HL-60 (cell line): ENCODE measurements at places on chromosomes 1 and 21.
A peak's percentile ranks its signal among the peaks of the same experiment; 100 is the strongest.

DNA sequence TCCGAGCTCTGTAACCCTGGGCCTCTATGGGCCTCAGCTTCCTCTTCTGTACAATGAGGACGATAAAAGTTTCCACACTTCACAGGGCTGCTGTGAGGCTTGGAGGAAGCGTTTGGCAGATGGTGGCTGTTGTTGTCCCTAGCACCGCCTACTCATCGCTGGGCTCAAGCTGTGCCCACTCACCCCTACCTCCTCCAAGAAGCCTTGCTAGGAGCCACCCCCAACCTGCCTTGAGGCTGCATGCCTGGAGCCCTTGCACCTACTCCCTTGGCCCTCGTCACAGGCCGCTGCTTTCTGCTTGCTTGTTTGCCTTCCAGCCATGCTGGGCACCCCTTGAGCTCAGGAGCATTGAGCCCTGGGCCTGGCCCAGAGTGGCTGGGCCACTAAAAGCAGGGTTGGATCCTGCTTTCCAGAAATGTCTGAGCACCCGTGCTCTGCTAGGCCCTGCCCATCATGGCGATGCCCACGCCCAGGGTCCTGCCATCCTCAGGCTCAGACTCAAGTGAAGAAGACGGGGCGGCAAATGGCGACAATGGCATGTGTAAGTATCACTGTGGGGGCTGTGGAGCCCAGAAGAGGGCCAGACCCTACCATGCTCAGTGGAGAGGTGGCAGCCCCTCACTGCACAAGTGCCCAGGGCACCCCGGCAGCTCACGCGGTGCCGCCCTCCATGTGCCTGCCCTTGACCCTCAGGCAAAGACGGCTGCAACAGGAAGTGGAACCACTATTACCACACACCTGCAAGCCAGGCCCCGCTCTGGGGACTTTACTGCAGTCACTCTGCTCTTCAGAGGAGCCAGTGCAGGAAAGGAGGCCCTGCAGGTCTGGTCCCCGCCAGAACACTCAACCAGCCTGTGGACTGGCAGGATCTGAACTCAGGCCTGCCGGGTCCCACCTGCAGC, 9.5 kb downstream of the SH3BGRL3 start:
- peak; percentile 98 for DNase-seq

- DNase-seq: no peak
These were observed 182.3 kb upstream of the GALNT2 start for GRCh38 chr1:229884765-229885164.

DNA sequence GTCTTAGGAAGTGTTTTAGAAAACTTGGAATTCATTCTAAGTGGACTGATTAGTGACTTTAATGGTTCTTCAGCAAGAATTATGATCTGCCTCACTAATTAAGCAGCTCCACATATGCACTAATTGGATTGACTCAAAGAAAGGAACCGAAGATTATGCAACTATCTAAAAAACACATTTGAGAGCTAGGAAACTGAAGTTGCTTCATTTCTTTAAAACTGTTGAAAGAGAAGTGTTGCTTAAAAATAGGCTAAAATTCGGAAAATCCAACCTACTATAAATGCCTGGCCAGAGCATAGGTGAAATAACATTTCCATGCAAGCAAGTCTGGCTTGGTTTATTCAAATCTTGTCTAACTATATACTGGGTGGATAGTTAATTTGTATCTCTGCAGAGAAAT, 502.9 kb upstream of the ZRANB2 start:
- no peak for DNase-seq

GRCh38 chr1:27042670-27043069, 30.0 kb upstream of the TENT5B start:
- DNase-seq: no peak

- DNase-seq: no peak
These were observed 83.4 kb downstream of the SMYD2 start for GRCh38 chr1:214364386-214364785.

- DNase-seq: no peak
These were observed 13.9 kb downstream of the WNT2B start for GRCh38 chr1:112522621-112523020.

DNA sequence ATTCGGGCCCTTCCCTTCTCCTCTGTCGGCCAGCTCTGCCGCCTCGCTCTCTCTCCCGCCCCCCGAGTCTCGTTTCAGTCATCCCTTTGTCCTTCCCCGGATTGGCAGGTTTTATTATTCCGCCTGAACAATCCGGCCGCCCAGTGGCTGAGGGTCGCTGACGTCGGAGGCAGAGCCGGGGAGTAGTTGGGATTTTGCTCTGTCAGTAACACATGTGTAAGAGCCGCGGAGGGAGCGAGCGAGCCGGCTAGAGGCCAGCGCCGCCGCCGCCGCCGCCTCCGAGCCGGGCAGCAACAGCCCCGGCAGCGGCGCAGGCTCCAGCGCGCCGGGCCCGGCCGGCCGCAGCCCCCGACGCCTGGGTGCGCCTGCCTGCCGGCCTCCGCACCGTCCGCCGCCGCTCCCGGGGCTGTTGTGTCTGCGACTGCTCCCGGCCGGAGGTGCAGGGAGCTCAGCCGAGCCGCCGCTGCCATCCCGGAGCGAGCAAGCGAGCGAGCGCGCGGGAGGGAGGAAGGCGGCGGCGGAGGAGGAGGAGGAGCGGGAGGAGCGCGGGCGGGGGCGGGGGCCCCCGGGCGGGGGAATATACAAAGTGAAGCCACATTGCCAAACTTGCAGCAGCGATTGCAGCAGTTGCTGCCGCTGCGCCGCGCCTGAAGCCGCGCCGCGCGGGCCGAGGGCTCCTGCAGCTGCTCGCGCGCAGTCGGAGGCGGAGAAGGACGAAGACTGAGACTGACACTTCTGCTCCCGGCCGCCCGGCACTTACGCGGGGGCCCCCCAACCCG, at the start of gene LMO4:
LMO4 (plus strand) TSS at position 609 of the 779 bp plus-strand sequence. CDS start 3,136 bp downstream, outside the sequence.
- peak; percentile 80 for DNase-seq

GRCh38 chr1:231310391-231310934, 27.2 kb downstream of the EXOC8 start:
- DNase-seq: no peak

DNA sequence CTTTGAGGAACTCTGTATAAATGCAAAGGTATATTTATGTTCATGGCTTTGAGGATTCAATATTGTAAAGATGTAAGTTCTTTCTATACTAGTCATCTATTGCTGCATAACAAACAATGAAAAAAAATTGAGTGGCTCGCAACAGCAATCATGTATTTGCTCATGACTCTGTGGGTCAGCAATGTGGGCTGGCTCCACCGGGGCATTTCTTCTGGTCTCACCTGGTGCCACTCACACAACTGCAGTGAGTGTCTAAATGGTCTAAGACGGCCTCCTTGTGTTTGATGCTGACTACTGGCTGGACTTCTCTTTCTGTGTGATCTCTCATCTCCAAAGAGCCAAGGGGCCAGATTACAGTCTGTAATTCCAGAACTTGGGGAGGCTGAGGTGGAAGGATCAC, 45.1 kb upstream of the EXO1 start:
- no peak for DNase-seq

- no peak for DNase-seq
These were observed 22.1 kb upstream of the ACTA1 start for GRCh38 chr1:229456016-229456415.

DNA sequence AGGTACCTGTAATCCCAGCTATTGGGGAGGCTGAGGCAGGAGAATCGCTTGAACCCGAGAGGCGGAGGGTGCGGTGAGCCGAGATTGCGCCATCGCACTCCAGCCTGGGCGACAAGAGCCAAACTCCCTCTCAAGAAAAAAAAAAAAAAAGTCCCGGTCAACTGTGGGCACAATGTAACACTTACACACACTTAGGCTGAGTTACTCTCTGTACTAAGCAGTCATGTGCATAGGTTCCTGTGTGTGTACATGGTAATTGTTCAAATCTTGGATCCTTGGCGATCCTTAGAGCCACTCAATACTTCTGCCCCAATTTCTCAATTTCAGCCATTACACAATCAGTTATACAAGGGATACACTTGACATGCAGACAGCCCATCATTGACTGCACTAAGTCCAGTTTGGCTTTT, 11.6 kb downstream of the SDCCAG8 start:
- peak; percentile 70 for DNase-seq

DNA sequence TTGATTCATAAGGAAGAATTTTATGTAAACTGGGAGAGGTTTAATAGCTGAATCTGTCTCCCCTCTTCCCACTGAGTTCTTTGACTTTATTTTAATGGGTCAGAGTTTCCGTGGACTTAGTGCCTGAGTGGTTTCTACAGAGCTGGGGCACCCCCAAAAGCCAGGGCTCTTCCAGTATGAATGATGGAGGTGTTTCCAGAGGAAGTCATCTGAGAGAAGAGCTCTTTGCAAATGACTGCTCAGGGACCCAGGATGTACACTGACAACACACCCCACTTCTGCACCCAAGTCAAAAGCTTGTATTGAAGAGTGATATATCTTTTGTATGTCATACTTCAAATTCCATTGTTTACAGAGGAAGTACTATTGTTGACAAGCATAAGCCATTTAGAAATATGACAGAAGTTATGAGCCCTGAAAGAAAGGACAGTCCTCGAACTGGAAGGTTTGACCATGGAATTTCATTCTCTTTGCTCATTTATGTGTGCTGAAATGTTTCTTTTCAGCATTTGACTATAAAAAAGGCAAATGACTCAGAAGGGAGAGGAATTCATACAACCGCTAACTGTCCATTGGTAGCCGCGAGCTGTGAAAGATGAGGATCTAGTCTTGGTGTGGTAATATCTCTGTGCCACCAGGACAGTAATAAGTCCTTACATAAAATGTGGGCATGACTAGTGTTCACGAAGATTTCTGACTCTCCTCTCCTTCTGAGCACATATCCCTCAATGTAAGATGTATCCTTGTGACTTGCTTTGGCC, 25.4 kb upstream of the LMX1A start:
- DNase-seq: no peak

- DNase-seq: no peak
These were observed 25.2 kb downstream of the GPR137B start for GRCh38 chr1:236167578-236167977.

DNA sequence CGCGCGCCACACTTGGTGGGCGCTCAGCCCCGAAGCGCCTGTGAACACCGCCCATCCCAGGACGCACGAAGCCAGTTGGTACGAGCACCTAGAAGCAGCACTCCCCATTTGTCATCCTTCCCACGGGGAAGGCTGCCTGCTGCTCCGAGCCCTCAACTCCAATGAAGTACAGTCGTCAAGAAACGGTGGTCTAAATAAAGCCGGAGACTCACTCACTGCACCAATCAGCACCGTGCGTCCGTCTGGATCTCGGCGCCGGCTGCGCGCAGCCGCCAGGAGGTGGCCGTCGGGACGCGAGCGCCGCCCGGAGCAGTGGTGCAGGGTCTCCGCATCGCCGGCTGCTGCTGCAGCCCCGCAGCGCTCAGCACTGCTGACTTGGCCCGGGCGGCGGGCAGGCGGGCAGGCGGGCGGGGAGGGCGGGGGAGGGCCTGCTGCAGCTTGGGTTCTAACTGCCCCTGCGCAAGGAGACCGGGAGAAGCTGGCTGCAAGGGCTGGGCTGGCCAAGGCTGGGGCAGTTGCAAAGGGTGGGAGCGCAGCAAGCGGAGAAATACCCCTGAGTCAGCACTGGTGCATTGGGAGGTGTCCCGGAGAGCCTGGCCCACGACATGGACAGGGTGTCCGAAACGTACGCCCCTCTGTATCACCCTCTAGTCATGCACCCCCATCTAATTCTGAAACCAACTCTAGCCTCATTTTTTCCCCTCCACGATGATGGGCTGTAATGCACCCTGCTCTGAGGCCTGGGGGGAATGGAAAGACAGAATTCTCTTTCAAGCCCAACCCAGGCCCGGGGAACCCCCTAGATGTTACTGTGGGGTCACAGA, 35.8 kb upstream of the H6PD start:
- DNase-seq: no peak

DNA sequence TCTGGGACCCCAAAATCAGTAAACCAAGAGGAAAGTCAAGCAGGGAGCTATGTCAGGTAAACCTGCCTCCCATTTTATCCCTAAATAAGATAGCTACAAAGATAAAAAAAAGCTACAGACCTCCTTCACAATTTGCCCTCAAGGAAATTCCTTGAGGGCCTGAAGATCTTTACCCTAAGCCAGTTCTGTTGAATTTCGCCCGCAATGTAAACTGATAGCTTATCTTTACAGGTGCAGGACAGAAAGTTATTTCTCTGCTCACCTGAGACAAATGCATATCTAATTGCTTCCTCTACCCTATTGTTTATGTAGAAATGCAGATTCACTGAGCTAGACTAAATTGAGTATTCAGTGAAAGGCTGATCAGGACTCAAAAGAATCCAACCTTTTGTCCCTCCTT, 153.4 kb upstream of the CHRM3 start:
- DNase-seq: no peak

- DNase-seq: no peak
These were observed 76.4 kb upstream of the PRMT6 start for GRCh38 chr1:106980121-106980520.

DNA sequence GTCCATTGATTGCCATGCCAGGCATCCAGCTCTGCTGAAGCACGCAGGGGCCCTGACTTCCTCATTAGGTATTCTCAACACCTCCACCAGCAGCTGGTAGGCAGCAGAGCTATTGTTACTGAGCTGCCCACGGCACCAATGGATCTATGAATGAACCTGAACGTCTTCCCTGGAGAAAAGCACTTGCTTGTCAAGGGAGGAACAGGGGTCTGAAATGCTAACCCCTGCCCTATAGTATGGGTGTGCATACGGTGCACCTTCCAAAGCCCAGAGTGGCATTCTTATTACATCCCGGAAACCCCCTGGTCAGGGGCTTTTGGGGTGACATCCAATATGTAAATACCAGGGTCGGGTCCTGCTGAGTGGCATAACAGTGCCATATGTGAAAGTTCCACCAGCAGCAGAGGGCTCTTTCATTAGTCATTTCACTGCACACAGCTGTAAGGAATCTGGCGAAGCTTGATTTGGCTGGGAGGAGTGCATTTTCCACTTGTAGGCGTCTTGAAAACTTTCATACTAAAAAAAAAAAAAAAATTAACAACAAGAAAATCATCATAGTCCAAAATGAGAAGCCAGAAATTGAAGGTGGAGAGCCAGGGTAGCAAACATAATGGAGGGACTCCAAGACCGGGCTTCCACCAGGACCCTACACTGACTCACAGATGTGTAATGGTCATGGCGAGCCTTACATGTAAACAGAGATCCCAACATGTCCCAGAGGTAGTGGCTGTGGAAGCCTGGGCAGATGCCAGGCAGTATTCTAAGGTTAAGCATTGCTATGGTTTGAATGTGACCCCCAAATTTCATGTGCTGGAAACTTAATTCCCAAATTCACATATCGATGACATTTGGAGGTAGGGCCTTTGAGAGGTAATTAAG, 58.8 kb upstream of the PRDX6 start:
- no peak for DNase-seq

DNA sequence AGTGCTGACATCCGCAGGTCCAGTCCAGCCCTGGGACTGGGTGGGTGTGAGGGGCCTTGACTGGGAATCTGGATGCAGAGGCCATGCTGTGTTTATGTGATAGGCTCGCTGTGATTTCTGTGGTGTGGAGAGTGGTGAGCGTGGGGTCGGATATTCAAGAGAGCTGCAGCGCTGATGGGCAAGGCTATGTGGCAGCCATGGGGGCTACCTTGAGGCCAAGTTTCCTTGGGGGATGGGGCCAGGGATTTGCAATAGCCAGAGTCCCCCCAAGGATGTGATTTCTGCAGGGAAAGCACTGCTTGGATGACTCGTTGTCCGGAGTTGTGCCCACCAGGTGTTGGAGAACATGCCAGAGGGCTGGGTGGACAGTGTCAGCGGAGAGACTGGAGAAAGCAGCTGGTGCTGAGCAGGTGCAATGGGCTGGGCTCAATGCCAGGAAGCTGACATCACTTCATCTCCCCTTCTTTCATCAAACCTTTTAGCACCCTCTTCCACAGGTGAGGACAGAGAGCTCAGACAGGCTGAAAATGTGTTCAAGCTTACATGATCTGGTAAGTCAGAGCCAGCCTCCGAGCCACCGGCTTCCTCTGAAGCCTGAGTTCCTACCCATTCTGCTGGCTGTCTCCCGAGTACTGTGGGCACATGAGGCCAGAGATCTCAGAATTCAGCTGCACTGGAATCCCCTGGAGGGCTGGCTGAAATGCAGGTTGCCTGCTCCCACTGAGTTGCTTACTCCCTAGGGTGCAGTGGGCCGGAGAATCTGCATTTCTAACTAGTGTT, 132.9 kb downstream of the RHOU start:
- DNase-seq: no peak
